ENCODE measurements at places on chromosomes 11 and 22. TPM values are rescaled to one million over a fixed set of nuclear protein-coding genes. Genes with fewer than 3 reads are reported as not detected.

DNA sequence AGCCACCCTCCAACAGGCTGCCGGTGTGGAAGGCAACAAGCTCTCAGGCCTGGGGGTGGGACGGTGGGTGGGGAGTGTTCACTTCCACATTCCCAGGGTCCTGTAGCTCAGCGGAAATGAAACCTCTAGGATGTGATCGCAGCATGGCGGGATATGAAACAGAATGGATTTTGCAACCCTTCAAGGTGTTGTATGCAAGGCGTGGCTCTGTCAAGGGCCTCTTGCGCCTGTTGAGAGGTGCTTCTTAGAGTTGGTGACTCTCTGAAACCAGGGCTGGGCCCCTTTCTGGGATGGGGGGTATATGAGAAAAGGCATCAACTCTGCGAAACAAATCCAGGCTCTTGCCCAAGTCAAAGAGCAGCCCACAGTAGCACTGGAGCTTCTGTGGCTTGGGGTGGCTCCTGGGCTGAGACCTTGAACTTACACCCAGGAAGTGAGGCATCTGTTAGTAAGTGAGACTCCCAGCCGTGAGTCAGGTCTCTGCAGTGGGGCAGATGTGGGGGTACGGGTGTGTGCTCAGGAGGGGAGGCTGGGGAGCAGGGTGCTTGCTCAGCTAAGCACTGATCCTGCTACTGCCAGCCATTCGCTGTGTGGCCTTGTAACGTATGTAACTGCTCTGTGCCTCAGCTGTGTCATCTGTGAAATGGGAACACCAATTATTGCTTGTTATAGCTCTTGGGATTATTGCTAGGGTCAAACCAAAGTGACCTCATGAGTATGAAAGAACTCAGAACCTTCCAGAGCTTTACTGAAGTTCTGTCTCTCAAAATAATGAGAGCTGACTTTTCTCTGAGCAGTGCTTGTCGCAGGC is 28.3 kb downstream of the NECTIN1 start:
- DNase-seq = no peak

DNA sequence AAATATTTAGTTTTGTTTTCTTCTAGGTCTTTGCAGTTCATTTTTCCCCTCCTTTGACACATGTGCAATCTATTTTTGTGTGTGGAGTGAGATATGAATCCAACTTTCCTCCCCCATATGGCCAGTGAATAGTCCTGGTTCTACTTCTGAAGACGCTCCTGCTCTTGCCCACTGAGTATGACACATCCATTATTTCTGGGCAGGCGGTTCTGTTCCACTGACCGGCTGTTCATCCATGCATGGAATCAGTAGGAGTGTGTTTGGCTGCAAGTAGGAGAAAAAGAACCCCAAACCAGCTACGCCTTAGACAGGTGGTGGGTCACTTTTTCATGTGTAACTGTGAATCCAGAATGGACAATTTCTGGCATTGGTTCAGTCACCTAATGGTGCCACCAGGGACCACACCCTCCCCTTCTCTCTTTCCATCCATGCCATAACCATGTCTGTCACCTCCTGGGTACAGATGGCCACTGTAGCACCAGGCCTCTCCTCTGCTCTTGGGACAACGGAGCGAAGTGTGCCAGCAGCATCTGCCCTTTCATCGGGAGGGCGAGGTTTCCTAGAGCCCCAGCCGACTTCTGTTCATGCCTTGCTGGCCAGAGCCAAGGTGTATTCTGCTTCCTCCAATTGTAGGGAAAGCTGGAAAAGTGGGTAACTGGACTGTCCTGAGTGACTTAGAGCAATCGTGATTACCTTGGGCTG is 67.4 kb upstream of the SLC22A12 start:
- DNase-seq = no peak

DNA sequence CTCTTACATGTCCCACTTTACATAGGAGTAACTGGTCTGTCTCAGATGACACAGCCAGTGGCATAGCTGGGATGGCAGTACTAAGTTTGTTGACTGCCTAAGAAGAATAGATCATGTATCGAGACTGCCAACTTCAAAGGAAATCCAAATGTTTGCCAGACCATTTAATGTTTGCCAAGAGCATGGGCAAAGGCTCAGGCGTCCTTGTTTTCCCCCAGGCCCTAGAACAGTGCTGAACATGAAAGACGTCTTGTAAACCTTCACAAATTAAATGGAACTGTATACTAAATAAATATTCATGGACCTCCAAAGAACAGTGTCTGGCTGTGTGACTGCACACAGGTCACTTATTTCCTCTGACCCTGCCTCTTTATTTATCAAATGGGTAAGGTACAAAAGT is 234.7 kb upstream of the CCDC90B start:
- DNase-seq = no peak

DNA sequence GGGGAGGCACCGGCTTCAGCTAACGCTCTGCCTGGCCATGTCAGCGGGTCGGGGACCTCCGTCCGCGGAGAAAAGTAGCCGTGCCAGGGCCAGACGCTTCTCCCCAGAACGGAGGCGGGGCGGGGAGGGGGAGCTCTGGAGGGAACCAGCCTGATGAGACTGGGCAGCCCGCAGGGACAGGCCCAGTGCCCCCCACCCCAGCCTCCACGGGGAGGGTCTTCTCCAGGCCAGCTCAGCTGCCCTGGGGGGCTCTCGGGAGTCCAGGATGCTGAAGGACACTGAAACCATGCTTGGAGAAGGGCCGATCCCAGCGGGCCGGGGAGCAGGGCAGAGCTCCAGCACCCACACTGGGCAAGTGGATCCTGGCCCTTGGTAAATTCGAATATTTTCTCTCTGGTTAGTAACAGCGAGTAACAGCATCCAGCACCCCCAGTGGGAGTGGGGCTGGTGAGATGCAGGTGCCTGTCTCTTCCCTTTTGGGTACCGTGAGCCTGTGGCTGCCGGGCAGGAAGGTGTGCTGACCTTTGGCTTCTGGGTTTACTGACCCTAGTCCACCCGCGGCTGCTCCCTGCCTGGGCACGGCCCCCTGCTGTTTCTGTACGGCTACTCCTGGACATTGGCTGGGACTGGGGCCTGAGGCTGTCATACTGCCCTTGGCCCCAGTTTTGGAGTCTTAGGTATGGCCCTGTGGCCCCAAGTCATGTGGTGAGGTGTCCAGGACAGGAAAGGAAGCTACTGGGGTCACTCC is 35.8 kb downstream of the GRAMD4 start:
- no peak for DNase-seq

GRCh38 chr11:46970913-46971625 is 34.5 kb downstream of the CSTPP1 start:
- no peak for DNase-seq

GRCh38 chr11:45451766-45452440 is 165.8 kb upstream of the SYT13 start:
- DNase-seq = no peak

GRCh38 chr11:115869780-115870431 is 365.7 kb upstream of the CADM1 start:
- peak; percentile 50 for DNase-seq

DNA sequence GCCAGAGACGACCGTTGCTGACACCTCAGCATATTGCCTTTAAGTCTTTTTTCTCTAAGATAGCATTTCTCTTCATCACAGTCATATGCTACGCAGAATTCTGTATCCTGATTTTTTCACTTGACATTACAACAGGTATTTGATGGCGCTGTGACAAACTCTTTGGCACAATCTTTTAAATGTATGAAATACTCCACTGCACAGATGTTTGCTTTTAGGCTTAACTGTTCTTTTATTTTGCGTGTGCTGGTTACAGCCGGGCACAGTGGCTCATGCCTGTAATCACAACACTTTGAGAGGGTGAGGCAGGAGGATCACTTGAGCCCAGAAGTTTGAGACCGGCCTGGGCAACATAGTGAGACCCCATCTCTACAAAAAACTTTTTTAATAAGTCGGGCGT is 52.0 kb upstream of the PPP6R3 start:
- no peak for DNase-seq

DNA sequence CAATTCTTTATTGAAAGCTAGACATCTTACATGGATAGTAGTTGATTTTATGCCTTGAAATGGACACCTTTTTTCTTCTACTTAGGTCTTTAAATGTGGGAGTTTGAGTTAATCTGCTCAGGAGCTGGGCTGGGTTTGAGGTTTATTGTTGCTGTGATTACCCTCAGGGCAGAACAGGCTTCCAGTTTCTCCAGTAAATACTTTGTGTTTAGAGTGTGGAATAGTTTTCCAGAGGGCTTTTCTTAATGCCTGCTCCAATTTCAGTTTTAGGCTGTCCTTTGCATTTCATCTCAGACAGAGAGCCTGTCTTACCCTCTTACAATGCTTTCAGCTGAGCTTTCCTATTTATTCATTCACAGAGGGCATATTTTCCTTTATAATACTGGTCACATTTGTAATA is 69.9 kb upstream of the ADORA2A start:
- DNase-seq = no peak

GRCh38 chr11:11989774-11990744 is 18.4 kb downstream of the DKK3 start:
- no peak for DNase-seq

DNA sequence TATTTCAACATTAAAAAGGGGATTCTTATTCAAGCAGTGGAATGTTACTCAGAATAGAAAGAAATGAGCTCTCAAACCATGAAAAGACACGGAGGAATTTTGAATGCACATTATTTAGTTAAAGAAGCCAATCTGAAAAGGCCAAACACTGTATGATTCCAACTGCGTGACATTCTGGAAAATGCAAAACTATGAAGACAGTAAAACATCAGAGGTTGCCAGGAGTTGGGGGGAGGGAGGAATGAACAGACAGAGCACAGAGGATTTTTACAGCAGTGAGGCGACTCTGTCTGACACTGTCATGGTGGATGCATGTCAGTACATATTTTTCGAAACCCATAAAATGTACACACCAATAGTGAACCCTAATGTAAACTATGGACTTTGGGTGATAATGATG is 22.9 kb upstream of the THY1 start:
- peak; percentile 98 for DNase-seq

- DNase-seq = peak; percentile 90
These were observed 13.6 kb downstream of the PARVB start for GRCh38 chr22:44037519-44038375.

GRCh38 chr11:46905806-46906205 is 12.5 kb downstream of the LRP4 start:
- no peak for DNase-seq

GRCh38 chr22:16957781-16958180 is 50.2 kb downstream of the GAB4 start:
- no peak for DNase-seq

DNA sequence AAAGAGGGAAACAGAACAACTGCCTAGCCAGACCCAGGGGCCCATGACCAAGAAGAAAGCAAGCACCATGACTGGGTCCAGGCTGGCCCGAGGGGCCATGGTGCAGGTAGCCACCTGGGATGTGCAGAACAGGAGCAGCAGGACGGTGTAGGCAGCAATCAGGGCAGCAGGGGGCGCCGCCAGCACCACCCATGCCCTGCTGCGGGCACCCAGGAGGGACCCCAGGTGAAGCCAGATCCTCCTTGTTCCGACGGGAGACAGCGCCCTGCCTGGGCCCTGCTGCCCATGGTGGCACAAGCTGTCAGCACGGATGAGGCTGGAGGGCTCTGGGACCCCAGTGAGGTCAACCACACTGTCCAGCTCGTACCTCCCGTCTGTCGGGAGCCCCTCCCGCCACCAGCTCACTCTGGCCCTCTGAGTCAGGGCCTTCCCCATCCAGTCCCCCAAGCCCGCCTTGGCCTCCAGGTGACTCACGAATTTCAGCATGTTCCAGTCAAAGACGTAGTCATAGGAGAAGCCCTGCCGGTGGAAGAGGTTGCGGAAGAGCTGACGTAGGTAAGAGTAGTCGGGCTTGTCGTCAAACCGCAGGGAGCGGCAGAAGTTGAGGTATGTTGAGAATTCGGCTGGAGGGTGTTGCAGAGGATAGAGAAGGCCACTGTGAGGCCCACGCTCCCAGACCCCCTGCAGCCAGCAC is 18.8 kb downstream of the CSNK1E start:
- no peak for DNase-seq

DNA sequence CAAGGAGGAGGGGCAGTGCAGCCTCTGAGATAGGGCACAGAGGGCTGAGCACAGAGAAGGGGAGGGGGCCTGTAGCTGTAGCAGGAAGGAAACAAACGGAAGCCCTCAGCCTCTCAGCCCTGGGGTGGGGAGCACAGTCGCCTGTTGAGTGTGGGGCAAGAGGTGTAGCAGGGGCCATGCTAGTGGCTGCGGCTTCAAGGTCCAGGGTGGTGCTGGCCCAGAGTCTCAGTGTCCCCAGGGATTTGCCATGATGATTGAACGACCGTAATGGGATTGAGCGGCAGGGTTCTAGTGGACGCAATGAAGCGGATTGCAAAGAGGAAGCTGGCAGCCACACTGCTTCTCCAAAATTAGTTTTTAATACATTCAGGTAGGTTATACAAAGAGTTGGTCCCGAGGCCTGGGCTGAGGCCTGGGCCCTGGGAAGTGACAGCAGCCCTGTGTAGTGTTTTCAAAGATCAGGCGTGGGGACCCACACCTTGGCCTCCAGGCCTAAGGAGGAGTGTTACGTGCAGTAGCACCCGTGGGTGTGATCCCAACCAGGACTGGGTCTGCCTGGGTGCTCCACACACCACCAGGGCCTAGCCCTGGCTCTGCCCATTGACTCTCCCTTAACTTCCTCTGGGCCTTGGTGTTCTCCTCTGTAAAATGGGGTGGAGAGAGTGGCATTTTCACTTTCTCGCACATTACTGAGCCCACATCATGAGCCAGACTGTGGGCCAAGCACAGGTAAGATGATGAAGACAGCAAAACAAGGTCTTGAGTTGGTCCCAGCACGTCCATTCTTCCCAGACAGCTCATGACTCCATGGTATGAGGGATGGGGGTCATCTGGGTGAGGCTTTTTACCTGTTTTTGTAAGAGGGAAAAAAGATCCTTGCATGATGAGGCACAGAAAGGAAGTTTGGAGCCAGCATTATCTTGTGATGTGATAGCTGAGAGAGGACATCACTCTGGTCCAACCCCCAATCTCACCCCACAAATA is 13.1 kb downstream of the LRRC32 start:
- DNase-seq = no peak

DNA sequence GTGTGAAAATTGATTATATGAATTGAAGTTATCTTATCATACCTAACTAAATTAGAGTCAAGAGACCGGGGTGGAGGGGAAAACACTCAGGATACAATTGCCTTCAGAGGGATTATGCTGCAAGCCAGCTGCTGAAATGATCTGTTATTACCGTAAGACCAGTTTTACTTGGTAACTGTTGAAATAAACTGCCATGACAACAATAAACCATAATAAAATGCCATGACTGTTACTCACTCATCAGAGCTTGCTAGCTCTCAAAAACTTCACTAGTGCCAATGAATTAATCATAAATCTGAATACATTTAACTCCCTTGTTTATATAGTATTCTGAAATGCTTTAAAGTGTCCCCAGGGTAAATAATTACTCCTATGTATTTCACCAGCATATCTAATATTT is 68.2 kb downstream of the CASP12 start:
- DNase-seq = peak; percentile 61

Gene C11orf16
- total RNA-seq = not detected

Gene APOA4
- total RNA-seq = not detected

Gene LRRC75B
- total RNA-seq = 9.8 TPM

Gene HTR3A
- 0.04 TPM for total RNA-seq

Gene NAA40
- total RNA-seq = 8.9 TPM

Gene ZP1
- not detected for total RNA-seq

Gene OR56A1
- total RNA-seq = not detected

Gene DDIAS
- 3.0 TPM for total RNA-seq

Gene OTOG
- total RNA-seq = under 0.01 TPM
